ENCODE measurements at places on chromosomes 4 and X.

DNA sequence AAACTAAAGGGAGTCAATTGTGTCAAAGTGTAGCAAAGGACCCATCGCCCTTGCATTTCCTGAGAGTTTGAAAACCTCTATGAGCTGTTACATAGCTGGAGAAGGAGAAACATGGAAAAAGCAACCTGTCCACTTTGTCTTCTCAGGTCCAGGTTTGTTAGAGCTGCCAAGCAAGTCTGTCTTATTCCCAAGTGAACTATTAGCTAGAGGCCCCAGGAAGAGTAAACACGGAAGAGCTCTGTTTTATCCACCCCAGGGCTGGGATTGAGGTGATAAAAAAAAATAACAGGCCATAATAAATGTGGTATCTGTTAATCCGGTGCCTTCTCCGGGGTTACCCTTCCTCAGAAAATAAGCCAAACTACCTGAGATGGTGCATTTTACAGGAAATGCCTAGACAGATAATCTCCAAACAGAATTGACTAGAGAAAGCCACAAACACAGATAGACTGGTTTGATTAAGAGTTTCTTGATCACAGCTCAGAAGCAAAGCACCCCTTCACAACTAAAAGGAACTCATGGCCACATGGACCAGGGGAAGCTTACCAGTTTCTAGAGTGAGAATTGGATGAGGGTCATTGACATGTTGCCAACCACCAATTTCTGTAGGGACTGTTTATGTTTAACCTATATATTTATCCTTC lies 35.9 kb upstream of the RELL1 start:
- no peak for DNase-seq

DNA sequence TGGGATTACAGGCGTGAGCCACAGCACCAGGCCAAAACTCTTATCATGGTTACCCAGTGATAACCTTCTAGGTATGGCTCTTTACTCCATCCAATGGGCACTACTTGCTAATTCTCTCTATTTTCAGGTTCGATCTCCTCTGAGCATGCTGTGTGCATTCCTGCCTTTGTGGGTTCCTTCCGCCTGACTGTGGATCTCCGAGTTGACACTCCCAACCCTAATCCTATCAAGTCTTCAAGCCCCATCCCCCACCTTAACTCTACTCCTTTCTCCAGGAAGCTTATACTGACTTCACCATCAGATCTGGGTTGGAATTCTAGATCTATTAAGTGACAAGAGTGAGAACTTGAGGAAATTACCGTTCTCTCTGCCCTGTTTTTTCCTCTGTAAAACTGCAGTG lies 64.6 kb downstream of the ZAR1 start:
- no peak for DNase-seq

DNA sequence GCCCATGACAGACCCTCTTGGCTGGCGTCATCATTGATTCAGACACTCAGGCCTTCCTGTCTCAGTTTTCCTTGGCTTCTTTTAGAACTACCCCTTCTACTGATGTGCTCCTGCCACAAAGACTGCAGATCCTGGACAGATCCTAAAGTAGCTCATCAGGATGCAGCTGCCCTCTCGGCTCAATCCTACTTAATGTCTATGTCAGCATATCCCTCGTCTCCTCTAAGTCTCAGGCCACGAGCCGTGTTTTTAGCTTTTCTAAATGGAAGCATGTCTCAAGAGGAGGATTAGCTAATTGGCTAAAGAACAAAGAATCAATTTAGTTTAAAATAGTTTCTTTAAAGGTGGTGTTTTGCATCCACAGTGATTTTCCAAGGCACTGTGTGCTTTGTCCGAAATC lies 447.7 kb downstream of the STIM2 start:
- DNase-seq = no peak

- DNase-seq = no peak
These were observed 19.8 kb downstream of the TSPAN5 start for GRCh38 chr4:98638661-98639060.

DNA sequence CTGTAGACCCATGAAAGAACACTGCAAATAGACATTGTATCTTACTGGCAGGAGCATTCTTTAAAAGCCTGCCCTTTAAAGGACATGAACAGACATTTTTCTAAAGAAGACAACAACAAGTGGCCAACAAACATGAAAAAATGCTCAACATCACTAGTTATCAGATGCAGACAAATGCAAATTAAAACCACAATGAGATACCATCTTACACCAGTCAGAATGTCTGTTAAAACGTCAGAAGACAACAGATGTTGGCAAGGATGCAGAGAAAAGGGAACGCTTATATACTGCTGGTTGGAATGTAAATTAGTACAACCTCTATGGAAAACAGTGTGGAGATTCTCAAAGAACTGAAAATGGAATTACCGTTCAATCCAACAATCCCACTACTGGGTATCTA lies 77.2 kb downstream of the ATP10D start:
- DNase-seq = no peak

DNA sequence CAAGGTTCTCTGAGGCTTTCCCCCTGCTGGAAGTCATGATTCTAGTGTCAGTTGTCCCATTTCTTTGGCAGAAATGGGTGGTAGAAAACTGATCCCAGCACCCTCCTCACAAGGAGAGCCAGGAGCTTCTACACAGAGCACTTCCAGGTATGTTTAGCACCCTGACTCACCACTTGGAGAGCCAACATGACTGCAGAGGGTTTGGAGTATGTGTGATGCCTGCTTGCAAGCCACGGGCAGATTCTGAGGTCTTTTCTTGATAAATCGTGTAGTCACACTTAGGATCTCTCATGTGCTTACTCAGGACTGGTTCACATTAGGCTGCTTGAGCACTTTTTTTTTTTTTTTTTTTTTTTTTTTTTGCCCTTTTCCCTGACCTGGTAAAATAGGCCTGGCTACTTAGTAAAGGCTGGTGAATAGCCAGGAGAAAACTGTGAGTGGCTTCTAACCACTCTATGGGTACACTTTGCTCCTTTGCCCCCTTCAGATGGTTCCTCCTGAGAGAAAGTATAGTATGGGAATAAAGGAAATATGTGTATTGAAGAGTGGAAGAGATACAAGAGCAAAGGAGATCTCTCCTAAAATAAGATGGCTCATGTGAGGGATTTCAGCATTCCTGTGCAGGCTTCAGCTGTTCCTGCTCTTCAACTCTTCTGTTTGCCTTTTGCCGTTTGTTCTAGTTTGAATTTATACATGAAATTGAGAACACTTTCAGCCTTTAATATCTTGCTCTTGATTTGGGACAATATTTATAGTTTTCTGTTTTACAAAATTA lies 103.6 kb downstream of the EMCN start:
- DNase-seq = no peak

DNA sequence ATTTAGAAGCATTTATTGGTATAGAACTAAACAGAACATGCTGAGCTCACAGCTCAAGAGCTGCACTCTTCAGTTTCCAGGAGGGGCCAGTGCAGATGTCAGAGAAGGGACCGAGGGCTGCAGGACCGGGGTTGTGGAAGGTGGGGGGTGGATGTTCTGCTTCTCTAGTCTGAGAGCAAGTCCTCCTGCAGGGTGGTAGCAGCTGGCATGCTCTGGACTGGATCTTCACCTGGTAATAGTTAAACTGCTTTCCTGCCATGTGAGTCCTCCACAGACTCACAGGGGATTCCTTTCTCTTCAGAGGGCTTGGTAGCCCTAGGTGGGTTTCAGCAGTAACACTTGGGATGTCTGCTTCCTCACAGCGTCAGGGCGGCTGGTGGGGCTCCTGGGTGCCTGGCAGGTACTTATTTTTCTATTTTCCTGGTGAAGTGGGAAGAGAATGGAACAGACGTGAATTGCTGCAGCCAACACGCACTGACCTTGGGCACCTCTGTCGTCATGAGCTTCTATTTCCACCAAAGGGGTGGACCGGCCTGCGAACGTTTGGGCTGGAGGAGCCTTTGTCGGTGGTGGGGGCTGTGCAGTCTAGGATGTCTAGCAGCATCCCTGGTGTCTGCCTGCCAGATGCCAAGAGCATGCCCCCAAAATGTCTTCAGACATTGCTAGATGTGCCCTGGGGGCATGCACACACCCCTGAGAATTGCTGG lies 2.5 kb downstream of the MAEA start:
- DNase-seq = no peak
